ENCODE measurements at places on chromosomes 13 and 19.

DNA sequence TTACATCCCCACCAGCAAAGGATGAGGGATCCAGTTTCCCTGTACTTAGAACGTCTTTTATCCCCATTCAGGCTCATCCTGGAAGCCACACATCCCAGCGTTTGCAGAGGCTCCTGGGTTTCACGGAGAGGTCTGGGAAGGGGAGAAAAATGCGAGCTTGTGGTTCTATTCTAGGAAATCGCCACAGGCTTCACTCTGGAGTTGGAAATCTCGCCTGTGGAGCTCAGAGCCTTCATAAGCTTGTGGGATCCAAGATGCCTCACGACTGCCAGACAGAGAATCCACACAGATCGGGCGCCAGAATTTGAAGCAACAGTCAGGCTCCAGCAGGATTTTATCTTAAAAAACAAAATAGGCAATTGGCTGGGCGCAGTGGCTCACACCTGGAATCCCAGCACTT is 157.9 kb downstream of the PTPRS start:
- no peak for DNase-seq

DNA sequence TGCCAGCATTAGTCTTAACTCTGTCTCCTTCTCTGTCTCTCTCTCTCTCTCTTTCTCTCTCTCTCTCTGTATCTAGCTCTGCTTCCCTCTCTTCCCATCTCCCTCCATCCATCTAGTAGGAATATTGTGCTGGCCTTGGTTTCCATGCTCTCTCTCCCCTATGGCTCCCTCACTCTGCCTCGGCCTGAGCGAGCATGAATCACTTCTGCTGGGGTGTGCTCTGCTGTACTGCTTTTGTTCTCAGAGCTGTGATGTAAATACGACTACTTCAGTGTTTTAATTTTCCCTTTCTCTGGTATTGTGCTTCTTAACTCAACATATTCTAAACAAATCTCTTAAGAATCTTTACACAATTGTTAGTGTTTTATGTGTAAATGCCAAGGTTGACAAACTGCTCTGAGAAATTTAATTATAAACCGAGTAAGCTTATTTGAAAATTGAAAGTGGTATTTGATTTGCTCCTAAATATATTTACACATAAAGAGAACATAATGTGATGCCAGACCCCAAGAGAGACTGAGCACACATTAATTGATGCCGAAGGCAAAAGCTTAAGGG is 211.5 kb upstream of the KL start:
- DNase-seq: no peak

GRCh38 chr19:7533281-7533885 is 2.1 kb upstream of the PNPLA6 start:
- peak; percentile 48 for DNase-seq

- peak; percentile 53 for DNase-seq
Observed at GRCh38 chr13:33349288-33349985, 63.9 kb upstream of the STARD13 start.

DNA sequence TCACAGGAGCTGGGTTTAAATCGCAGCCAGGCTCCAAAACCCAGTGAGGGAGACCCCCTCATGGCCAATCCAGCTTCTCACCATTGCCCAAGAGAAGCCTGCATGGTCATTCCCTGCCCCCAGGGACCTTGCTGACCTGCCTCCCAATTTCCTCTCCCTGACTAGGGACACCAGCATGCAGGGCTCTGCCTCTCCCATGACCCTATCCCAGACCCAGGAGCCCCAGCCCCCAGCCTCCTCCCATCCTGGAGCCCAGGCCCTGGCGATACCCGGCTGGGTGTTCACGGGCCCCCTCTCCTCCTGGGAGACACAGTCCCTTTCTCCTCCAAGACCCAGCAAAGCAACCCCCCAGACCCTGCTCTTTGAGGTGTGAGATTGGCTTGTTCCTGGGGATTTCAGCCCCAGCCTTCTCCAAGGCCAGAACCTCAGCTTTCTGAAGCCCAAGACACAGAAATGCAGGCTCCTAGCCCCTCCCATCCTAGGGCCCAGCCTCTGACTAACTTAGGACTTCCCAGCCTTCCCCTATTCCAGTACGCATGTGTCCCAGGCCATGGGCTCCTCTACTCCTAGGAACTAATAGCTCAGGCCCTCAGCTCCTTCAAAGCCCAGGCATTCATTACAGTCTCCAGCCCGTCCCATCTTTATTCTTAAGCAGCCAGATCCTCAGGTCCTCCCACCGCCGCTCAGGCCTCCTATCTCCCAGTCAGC is 1.1 kb downstream of the GYS1 start:
- DNase-seq: peak; percentile 32

DNA sequence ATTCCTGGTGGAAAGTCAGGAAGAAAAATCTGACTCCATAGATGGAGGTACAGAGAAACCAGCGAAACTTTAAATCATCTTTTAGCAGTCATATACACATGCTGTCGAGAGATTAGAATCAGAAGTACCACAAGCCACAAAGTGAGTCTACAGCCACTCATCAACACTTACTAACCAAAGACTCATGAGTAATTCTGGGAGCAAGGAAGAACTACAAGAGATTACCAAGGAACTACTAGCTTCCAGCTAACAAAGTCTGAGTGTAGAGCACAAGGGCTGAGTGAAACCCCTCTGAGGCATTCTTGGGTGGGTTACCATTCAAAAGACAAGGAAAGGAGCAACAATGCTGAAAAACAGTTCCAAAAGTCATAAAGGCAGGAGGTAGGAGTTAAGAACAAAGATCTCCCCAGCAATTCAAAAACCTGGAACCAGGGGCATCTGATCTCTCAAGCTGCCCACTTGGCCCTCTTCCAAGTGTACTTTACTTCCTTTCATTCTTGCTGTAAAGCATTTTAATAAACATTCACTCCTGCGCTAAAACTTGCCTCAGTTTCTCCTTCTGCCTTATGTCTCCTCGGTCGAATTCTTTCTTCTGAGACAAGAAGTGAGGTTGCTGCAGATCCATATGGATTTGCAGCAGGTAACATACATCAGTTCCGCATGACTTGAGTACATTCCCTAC is 13.0 kb downstream of the RBM26 start:
- DNase-seq: no peak

All from anterior cingulate cortex (tissue), 58 donors.